ENCODE measurements at places on chromosomes 3 and 15.

- DNase-seq = no peak
These were observed 84.0 kb upstream of the OSBPL11 start for GRCh38 chr3:125679258-125679657.

- DNase-seq = peak; percentile 47
These were observed 15.4 kb upstream of the BFSP2 start for GRCh38 chr3:133384331-133385027.

DNA sequence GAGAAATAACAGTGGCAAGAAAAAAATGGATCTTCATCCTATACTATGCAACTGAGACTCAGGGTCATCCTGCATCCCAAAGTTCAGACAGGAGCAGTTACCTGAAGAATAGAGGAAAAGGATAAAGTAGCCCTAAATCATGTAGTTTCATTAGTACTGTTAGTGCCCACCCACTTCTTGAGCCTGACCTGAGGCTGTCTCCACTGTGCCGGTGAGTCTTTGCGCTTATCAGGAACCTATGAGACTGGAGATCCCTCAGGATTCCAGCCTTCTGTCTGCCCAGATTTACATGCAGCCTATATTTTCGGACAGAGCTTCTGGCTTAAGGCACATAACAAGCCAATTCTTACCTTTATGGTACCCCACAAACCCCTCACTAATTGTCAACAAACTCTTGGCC is 791.6 kb downstream of the ROBO1 start:
- DNase-seq = no peak

DNA sequence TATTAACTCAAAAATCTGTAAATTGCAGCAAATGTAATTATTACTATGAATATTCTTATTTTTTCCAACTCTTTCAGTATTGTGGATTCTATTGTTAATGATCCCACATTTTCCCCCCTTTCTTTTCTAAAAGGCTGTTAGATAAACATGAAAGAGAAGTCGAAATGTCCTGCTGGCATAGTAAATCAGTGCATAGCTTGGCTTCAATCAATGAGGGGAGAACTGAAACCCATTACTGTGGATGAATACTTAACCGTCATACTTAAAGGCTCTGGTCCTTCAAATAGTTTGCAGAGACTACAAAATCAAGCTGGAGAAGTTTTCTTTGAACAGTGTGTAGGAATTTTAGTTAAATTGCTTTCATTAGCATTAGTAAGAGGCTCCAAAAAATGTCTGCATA is 667.9 kb downstream of the CADM2 start:
- DNase-seq = no peak

GRCh38 chr15:51185213-51186159 is 90.8 kb upstream of the TNFAIP8L3 start:
- DNase-seq = no peak

- no peak for DNase-seq
These were observed 1.5 kb downstream of the RPN1 start for GRCh38 chr3:128648940-128649663.

- no peak for DNase-seq
These were observed 8.8 kb downstream of the LINGO1 start for GRCh38 chr15:77623755-77624524.

DNA sequence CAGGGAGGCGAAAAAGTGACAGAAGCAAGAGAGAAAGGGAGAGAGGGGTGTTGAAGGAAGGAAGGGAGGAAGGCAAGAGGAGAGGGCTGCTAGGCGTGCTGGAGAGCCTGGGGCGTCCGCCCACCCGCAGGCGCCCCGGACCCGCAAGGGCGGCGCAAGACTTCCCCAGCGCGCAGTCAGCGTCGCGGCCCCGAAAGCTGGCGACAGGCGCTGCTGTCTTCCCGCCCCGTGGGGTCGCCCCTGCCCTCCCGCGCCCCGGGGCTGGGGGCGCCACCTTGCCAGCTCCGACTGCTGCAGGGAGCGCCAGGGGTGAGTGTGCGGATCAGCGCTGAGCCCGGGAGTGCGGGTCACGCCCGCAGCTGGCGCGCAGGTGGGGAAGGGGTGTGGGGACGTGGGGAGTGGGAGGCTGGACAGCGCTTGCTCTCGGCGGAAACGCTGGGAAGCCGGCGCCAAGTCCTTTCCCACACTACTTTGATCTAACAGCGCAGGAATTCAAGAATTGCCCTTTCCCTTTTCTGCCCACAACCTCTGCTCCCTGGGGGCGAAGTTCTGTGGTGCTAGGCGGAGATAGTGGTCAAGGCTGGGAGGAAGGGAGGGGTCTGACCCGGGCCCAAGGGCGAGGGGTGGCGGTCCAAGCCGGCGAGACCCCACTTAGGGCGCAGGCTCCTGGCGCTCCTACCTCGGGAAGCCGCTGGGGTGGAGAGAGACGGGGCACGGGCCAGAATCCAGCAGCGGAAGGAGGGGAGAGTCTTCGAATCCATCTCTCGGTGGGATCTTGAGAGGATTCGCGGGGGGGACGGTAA is 266.1 kb downstream of the CGGBP1 start:
- no peak for DNase-seq

DNA sequence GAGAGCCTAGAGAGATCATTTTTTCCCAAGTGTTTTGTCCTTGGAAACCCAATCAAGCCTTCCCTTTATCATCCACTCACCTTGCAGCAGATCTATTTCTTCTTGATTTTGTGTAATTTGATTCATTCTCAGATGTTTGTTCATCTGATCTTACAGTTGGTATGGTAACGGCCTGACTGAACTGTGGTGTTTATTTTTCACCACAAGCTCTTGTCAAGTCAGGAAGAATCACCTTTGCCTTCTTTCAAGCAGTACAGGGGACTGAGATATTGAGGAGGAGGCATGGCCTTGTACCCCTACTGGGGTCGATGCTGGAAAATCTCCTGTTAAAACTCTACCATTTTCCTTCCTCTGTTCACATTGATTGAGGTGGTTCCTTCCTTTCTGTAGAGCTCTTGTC is 361.4 kb upstream of the CFAP20DC start:
- DNase-seq = no peak

DNA sequence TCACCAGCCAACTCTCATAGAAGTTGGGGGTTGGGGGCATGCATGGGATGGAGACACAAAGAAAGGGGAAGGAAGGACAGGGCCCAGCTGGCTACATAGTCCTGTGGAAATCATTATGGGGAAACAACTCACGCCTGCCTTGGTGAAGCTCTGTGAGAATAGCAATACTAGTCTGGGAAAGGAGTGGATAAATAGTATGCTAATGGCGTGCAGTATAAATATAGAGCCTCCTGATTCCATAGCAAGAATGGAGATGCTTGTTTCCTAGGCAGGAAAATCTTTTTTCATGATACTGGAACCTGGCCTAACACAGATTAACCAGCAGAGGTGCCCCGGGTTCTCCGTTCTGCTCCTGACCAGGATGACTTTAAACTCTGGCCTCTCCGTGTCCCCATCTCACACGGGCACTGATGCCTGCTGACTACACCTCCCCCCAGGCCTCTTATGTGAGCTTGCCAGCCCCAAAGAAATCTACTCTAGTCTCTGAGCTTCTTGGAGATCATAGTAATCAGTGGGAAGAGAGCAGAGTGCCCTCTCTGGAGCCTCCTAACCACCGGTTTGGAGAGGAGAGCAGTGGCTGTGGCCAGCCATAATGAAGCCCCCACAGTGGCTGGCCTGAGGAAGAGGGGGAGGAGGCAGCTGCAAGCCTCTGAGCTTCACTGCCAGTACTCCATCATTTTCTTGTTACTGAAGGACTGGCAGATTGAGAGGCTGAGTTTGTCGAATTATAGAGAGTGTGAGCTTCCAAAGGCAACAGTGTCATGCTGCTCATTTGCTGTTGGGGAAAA is 355.0 kb upstream of the SEMA6D start:
- no peak for DNase-seq

DNA sequence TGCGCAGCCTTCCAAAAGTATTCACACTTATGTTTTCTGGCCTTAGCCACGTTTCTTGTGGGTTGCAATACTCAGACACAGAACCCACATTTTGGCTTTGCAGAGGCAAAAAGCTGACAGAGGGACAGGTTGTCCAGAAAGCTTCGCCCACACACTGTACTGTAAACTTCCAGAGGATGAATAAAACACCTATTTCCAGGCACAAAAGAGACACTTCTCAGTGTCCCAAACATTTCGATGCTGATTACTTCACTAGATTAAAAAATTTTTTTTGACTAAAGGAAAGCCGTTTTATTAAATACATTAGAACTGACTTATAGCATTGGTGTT is 28.0 kb upstream of the KCTD6 start:
- DNase-seq = no peak

GRCh38 chr3:179146911-179147513 is 1.1 kb upstream of the PIK3CA start:
- peak; percentile 69 for DNase-seq

- no peak for DNase-seq
These were observed 339.6 kb upstream of the TBL1XR1 start for GRCh38 chr3:177536873-177537272.

DNA sequence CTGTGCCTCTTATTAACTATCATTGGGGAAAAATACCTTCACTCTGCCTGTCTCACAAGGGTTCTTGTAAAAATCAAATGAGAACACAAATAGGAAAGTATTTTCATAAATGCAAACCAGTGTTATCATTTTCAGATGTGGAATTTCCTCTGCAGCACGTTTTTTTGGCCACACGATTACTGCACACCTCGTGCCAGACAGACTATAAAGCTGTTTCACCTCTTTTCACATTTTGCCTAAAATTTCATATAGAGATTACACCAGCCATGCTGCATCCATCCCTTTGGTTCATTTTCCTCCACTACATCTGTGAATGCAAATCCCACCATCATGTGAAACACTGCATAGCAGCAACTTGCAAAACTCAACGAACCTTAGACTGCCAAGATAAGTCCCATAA is 1.2 kb upstream of the TMOD2 start:
- no peak for DNase-seq

DNA sequence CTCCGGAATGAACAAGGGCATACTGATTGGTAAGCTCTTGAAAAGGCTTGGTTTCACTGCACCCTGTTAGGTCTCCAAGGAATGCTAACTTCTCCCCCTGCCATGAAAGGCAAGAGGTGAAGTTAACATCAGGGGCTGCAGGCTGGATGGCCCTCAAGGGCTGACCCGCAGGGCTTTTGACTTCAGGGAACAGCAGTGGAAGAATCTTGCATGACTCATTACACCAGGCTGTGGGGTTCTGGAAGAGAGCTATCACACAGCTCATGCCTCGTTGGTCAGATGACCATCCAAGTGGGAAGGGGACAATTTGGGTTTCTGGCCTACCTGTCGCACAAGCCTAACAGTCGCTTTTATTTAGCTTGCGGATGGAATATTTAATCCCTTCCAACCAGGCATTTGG is 23.6 kb upstream of the ATG7 start:
- no peak for DNase-seq

- no peak for DNase-seq
These were observed 604 bp downstream of the KCTD6 start for GRCh38 chr3:58492494-58492905.

DNA sequence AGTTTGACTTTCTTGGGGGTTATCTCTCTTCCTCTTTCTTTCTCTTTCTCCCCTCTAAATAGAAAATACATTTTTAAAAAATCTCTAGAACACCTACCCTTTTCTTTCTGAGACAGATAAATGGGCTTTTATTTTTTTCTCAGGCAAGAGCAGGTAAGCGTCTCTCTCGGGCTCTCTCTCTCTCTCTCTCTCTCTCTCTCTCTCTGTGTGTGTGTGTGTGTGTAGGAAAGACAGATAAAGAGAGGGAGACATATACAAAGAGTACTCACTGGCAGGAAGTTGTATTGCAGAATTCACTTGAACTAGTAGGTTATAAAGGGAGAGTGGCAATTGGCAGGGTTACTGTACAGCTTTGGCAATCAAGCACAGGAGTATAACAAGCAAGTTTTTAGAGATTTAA is 118.1 kb upstream of the LSAMP start:
- no peak for DNase-seq

- no peak for DNase-seq
These were observed 29.7 kb downstream of the ACSBG1 start for GRCh38 chr15:78204351-78205309.

- DNase-seq = no peak
These were observed 11.3 kb downstream of the TGFBR2 start for GRCh38 chr3:30617653-30618052.

DNA sequence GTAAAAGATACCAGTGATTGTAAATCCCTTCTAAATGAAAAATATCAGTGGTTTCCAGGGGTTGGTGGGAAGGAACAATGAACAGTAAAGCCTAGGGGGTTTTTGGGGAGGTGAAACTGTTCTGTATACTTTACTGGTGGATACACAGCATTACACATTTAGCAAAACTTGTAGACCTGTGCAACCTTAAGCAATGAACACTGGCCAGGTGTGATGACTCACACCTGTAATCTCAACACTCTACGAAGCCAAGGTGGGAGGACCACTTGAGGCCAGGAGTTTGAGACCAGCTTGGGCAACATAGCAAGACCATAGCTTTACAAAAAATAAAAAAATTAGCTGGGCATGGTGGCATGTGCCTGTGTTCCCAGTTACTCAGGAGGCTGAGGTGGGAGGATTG is 1.8 kb downstream of the CCDC13 start:
- no peak for DNase-seq

DNA sequence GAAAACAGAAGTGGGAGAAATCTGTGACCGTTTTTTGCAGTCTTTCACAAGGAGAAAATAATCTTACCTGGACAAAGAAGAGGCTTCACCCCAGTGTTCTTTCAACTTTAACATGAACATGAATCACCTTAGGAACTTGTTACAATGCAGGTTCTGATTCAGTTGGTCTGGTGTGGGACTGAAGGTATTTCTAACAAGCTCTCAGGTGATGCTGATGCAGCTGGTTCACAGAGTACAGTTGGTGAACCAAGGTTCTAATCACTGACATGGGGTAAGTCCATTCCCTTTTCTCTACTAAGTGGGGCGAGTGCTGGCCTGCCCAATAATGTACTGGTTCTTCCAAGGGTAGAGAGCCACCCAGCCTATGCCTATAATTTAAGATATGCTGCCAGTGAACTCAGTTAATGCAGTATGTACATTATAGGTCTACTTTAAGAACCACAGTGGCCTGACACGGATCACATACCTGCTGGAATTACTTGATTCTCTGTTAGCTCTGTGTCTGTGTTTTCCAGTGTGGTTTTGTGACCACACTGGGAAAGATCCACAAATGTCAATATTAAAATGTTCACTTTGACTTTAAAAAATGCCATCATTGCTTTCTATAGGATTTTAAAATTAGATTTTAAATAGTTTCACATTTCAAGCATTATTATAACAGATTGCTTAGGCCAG is 304.1 kb downstream of the ZNF621 start:
- no peak for DNase-seq

DNA sequence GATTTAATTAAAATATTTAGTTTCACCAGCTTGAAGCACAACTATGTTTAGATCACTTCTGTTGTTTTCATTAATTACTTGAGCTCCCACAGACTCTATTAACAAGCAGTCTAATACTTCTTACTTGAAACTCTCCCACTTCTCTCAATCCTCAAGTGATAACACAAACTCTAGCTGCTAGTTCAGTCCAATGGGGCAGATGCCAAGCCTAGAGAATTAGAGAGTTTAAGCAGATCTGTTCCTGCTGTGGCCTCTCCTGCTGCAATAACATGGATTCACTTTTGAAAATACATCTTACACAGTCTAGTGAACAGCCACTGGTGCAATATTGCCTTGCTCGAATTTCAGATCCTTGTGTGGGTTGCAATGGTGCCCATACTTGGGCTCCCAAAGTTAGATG is 566.4 kb upstream of the SGO1 start:
- no peak for DNase-seq
